ENCODE measurements at places on chromosomes 2 and 18.

- DNase-seq, result no peak
Measured at GRCh38 chr2:221943076-221943810, 355.6 kb downstream of the PAX3 start.

DNA sequence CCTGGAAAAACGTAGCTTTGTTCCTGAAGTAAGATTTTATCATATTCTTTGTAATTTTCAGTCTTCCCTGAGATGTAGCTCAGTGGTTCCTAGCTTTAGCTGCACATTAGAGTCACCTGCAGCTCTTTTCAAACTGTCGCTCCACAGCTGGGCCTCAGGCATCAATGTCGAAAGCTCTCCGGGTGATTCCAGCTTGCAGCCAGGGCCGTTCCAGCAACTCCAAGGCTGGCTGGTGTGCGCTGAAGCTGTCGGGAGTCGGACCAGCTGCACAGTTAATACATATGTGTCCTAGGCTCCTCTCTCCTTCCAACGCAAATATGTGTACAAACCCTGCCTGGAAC lies 609 bp upstream of the ZNF2 start:
- no peak for DNase-seq

GRCh38 chr2:105741617-105742016 lies 3.1 kb upstream of the NCK2 start:
- DNase-seq, result no peak

- no peak for DNase-seq
Measured at GRCh38 chr2:194730266-194730665, 926.8 kb upstream of the SLC39A10 start.

GRCh38 chr2:44918095-44918775 lies 23.3 kb upstream of the SIX3 start:
- DNase-seq, result no peak

GRCh38 chr2:70078384-70078783 lies 8.9 kb upstream of the PCBP1 start:
- DNase-seq, result no peak

DNA sequence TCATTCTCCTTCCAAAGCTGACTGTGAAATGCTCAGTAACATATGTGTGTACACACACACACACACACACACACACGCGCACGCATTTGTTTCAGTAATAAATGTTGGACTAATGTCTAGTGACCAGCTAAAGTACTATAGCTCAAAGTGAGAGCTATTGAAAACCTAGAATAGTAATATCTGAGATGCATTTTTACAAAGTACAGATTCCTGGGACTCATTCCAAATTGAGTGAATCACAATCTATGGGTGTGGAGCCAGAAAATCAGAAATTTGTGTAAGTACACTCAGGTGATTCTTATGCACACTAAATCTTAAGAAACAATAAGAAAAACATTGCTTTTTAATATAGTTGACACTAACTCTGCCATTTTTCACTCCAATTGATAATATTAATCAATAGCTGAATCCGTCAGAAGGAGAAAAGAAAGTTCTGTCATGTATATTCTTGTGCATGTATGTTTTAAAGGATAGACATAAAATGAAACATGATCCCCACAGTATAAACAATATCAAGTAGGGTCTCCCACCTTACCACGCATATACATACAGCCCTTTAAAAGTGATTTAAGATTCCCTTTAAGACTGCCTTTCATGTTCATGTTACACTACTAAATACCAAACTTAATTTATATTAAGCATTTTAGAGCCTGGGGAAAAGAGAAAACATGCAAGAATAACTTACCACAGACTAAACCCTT lies 123.5 kb downstream of the ATAD2B start:
- DNase-seq, result no peak

DNA sequence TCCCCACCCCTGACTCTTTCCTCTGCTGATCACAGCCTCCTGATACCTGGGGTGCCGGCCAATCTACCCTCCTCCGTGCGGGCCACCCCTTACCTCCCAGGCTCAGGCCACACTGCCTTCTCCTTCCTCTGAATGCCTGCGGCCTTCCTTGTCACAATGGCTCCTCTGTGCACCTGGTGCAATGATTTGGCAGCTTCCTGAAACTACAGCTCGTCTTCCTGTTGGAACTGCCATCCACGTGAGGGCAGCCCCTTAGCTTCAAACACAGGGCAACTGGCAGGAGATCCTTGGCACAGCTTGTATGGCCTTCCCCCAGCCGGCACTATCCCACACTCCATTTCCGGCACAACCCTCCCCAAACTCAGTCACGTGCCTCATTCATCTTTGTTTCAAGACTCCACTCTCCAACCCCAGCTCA lies 69.0 kb downstream of the STPG4 start:
- no peak for DNase-seq

DNA sequence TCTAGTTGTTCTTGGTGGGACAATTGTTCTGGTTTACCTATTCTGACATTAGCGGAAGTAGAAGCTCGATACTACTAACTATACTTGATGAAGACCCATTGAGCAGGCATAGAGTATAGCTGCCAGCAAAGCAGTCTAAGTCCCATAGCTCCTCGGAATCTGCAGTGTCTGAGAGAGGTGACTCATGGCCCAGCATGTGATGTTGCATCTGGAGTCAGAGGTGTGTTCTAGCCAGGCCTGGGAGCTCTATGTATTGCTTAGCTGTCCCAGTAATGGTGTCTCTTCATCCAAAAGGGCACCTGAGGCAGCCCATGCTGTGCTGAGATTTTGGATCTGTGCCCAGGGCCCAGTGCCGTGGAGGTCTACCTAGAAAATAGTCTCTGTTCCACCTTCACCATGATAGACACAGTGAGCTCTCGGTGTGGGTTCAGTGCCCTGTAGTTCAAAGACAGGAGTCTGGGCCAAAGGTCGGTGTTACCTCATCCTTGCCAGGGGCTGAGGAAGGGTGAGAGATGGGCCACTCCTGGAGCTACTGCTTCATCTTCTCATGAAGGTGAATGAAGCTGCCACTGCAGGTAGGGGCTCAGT lies 47.3 kb downstream of the MEX3C start:
- DNase-seq, result no peak

- peak; percentile 94 for DNase-seq
Measured at GRCh38 chr2:127387655-127388422, at the start of gene MAP3K2. Gene MAP3K2, minus strand, starts transcription at chr2:127387975. Its CDS starts 44,846 bp downstream, at chr2:127343129.

- DNase-seq, result no peak
Measured at GRCh38 chr18:68104036-68104435, 587.5 kb upstream of the DSEL start.

- no peak for DNase-seq
Measured at GRCh38 chr2:223460774-223461211, 141.4 kb downstream of the SCG2 start.

- DNase-seq, result no peak
Measured at GRCh38 chr2:27435628-27436027, 6.6 kb upstream of the KRTCAP3 start.

GRCh38 chr2:9656270-9656766 lies 25.5 kb upstream of the YWHAQ start:
- peak; percentile 9 for DNase-seq

- no peak for DNase-seq
Measured at GRCh38 chr2:1246239-1246638, 167.0 kb upstream of the TPO start.

- no peak for DNase-seq
Measured at GRCh38 chr18:22387787-22388186, 29.9 kb downstream of the CTAGE1 start.

- no peak for DNase-seq
Measured at GRCh38 chr2:98295275-98295674, 51.0 kb upstream of the CNGA3 start.

GRCh38 chr18:44799382-44799906 lies 118.8 kb downstream of the SETBP1 start:
- DNase-seq, result no peak

GRCh38 chr2:85243101-85244072 lies 84.4 kb downstream of the TGOLN2 start:
- DNase-seq, result no peak

DNA sequence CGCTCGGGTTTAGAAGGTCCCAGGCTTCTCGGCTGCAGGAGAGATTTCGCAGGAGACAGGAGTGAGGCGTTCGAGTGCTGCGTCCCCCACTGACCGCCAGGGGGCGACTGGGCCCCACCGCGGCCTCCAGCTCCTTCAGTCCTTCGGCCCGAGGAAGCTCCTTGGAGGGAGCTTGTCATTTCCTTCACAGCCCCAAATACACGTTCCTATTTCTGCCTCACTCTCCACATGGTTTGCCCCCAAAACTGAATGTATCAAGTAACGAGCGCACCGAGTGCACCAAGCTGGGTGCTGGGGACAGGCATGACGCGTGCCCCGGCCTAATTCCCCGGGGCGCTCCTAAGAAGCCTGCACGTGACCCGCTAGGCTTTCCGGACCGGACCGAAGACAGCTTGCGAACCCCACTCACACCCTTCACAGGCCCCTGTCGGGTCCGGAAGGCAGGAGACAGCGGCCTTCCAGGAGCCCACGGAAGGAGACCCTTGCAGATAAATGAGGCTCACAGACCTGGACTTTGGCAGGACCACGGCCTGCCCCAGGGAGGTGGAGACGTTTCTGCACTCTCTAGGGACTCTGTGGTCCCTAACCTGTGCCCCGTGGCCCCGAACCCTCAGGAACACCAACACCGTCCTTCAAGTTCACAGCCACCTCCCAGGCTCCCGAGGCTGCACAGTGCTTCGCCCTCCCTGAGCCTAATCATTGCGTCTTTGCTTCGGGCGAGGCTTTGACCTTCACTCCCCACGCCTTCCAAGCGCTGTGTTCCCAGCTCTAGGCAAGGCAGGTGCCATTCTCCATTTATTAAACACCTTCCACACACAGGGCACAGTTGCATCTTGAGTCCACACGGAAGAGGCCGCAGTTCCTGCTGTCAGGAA lies 13.0 kb upstream of the FAHD2A start:
- peak; percentile 8 for DNase-seq

- no peak for DNase-seq
Measured at GRCh38 chr2:109185821-109186570, 57.0 kb downstream of the SH3RF3 start.

- no peak for DNase-seq
Measured at GRCh38 chr18:57443702-57444101, 8.5 kb downstream of the ONECUT2 start.

- DNase-seq, result no peak
Measured at GRCh38 chr2:29317077-29317517, 201.9 kb downstream of the CLIP4 start.

DNA sequence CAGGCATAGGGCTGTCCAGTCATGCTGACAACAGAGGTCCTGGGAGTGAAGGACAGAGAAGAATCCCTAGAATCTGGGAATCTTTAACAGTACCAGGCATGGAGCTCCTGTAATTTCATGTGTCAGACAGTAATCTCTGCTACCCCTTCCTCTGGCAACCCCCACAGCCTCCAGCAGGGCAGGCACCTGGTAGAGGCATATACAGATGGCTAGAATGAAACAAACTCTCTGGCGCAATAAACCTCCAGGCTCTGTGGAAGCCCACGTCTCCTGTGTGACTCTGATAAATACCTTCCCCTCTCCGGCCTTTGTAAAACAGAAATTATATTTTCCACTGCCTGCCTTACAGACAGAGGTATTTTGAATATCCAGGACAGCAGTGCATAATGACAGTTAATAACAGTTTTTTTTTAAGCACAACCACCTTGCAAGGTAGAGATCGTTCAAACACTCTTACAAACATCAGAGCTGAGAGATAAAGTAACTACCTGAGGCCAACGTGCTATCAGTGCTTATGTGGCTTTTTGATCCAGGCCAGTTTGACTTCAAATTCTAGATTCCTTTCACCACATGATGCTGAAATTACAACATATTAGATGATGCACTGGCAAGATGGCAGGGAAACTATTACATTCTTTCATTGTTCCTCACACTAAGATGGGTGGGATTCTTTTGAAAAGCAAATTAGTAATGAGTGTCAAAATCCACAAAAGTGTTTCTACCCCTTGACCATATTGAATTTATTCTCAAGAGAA lies 47.7 kb upstream of the TMEM247 start:
- no peak for DNase-seq
